Aorta (tissue), 5 donors: ENCODE measurements at places on chromosomes 13 and 19. TPM values are rescaled to one million over a fixed set of nuclear protein-coding genes. Genes with fewer than 3 reads are reported as not detected.

SOX1 gene
- total RNA-seq, result not detected

FLT1 gene
- 32.8 TPM for total RNA-seq

ATP8B3 gene
- total RNA-seq, result 4.7 TPM

SLC17A7 gene
- 4.7 TPM for total RNA-seq

PLIN4 gene
- total RNA-seq, result 7.4 TPM

CCDC70 gene
- total RNA-seq, result not detected

NUDT15 gene
- 6.6 TPM for total RNA-seq

PRDX2 gene
- total RNA-seq, result 90.5 TPM

SELENOW gene
- total RNA-seq, result 319 TPM

GRCh38 chr19:17893766-17894165 lies 22.0 kb downstream of the SLC5A5 start:
- H3K36me3 ChIP-seq, result no peaks in the 10 kb centered on the region
- H3K27ac ChIP-seq, result no peak overlapping the region
- no peaks in the 10 kb centered on the region for H3K27me3 ChIP-seq

DNA sequence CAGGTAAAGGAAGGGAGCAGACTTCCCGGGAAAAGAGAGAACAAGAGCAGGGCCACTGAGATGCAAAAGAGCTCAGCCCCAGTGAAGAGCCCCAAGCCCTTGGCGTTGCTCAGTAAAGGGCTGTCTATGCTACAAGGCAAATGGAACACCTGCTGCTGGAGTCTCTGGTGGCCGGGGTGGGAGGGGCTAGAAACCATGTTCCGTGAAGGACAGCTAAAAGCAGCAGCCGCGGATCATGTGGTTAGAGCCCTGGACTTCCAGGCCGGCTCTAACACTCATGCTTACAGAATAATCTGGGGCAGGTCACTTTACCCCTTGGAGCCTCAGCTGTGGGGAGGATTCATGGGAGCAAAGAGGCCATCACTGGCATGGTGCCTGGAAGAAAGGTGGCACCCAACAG lies 17.8 kb downstream of the POU2F2 start:
- H3K4me1 ChIP-seq, result no peaks in the 10 kb centered on the region
- no peak for DNase-seq
- H3K27me3 ChIP-seq, result no peaks in the 10 kb centered on the region

- no peaks in the 10 kb centered on the region for H3K36me3 ChIP-seq
- DNase-seq, result no peak
- H3K27me3 ChIP-seq, result no peaks in the 10 kb centered on the region
- H3K4me3 ChIP-seq, result no peak overlapping the region
These were observed 905.5 kb downstream of the UQCRFS1 start for GRCh38 chr19:28307487-28307886.

DNA sequence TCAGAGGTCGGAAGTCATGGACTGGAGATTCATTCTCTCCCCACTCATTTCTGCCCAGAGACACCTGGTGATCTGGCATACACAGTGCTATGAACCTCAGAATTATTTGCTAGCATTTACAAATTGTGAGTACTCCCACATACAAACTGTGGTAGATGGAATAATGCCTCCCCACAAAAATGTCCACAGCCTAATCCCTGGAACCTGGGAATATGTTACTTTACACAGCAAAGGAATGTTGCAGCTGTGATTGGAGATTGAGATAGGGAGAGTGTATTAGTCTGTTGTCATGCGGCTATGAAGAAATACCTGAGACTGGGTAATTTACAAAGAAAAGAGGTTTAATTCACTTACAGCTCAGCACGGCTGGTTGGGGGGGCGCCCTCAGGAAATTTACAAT lies 3.1 kb upstream of the UQCRFS1 start:
- H3K27me3 ChIP-seq, result no peaks in the 10 kb centered on the region
- DNase-seq, result no peak
- H3K4me3 ChIP-seq, result no peak overlapping the region

- peak; percentile 82 for DNase-seq
- no peak overlapping the region for H3K27ac ChIP-seq
- H3K4me1 ChIP-seq, result no peaks in the 10 kb centered on the region
- H3K36me3 ChIP-seq, result no peaks in the 10 kb centered on the region
These were observed 3.3 kb upstream of the ATP1A3 start for GRCh38 chr19:41997121-41997850.

DNA sequence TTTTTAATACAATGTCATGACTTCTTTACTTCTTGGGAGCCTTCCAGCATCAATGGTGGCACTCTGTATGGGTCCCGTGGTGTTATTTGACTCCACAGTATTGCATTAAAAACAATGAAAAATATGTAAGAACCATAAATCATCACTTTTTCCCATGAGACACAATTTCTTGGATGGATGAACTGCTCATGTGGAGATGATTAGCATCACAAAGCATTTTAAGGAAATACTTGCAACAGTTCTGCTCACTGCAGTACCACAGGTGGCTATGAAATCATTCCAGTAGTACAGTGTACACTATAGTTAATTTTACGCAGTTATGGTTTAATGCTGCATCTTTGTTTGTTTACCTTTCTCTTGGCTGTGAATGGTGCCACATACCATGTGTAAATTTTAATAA lies 37.2 kb upstream of the C1QTNF9B start:
- no peaks in the 10 kb centered on the region for H3K36me3 ChIP-seq
- DNase-seq, result no peak

- no peak overlapping the region for H3K4me3 ChIP-seq
- no peaks in the 10 kb centered on the region for H3K4me1 ChIP-seq
- no peak overlapping the region for H3K27ac ChIP-seq
- no peaks in the 10 kb centered on the region for H3K27me3 ChIP-seq
These were observed 157.9 kb downstream of the UQCRFS1 start for GRCh38 chr19:29054886-29055675.

- no peaks in the 10 kb centered on the region for H3K27me3 ChIP-seq
- H3K36me3 ChIP-seq, result no peaks in the 10 kb centered on the region
- H3K4me1 ChIP-seq, result no peaks in the 10 kb centered on the region
- no peak for DNase-seq
These were observed 180.8 kb downstream of the SPRY2 start for GRCh38 chr13:80160110-80160509.

GRCh38 chr13:113144255-113144629 lies 14.2 kb upstream of the PROZ start:
- H3K27ac ChIP-seq, result no peak overlapping the region
- no peak overlapping the region for H3K4me3 ChIP-seq
- no peaks in the 10 kb centered on the region for H3K27me3 ChIP-seq
- no peak for DNase-seq
- H3K36me3 ChIP-seq, result no peaks in the 10 kb centered on the region

GRCh38 chr19:39138221-39139211 lies 12.9 kb downstream of the PAK4 start:
- no peak overlapping the region for H3K27ac ChIP-seq
- H3K36me3 ChIP-seq, result no peaks in the 10 kb centered on the region
- DNase-seq, result no peak
- H3K27me3 ChIP-seq, result no peaks in the 10 kb centered on the region
- H3K4me1 ChIP-seq, result no peaks in the 10 kb centered on the region

DNA sequence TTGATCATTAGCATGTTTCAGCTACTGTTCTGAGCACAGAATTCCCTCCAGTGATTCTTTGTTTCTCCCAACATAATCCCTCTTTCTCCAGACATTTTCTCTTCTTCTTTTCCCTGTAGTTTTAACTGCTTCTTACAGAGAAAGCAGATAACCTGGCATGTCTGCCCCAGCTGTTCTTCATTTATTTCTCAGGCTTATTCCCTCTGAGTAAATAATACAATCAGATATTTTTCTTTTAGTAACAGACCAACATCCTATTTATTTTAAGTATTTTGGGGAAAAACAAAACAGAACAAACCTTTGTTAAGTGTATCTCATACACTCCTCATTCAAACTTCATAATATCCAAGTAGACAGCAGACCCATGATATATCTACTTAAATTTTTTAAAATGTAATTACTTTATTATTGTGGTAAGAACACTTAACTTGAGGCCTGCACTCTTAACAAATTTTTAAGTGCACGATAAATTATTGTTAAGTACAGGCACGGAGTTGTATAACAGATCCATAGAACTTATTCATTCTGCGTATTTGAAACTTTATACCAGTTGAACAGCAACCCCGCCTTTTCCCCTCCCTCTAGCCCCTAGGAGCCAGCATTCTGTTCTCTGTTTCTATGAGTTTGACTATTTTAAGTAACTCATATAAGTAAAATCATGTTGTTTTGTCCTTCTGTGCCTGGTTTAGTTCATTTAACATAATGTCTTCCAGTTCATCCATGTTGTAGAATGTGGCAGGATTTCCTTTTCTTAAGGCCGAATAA lies 540.0 kb downstream of the LMO7 start:
- H3K4me1 ChIP-seq, result no peaks in the 10 kb centered on the region
- no peak for DNase-seq
- no peak overlapping the region for H3K27ac ChIP-seq
- H3K4me3 ChIP-seq, result no peak overlapping the region

DNA sequence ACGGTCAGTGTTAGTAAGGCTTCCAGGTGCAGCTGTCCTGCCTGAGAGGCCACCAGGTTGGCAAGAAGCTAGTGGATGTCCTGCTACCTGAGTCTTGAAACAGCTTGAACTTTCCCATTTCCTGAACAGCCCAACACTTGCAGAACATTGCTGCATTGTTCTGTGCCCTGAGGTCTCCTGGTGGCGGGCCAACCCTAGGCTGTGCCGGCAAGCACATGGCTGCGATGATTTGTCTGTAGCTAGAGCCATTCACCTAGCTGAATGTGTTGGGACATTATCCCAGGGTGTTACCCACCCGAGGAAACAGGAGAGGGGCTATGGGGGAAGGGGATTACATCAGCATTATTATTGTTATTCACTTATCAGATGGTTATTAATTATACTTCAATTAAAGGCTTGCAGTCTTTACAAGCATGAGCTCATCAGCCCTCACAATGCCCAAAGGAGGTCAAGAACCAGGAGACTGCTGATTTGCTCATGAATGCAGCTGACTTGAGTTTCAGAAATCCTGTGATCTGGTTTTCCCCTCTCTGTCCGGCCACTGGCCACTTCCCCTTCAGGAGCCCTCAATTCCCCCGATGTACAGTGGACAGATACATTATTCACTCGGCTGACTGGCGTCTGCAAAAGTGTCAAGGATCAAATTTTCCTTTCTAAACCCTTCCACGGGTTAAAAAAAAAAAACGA lies 187.6 kb upstream of the TSC22D1 start:
- H3K4me1 ChIP-seq, result peaks cover 2% of the 10 kb centered on the region
- no peak overlapping the region for H3K4me3 ChIP-seq
- no peak overlapping the region for H3K27ac ChIP-seq
- H3K36me3 ChIP-seq, result no peaks in the 10 kb centered on the region
- no peak for DNase-seq

DNA sequence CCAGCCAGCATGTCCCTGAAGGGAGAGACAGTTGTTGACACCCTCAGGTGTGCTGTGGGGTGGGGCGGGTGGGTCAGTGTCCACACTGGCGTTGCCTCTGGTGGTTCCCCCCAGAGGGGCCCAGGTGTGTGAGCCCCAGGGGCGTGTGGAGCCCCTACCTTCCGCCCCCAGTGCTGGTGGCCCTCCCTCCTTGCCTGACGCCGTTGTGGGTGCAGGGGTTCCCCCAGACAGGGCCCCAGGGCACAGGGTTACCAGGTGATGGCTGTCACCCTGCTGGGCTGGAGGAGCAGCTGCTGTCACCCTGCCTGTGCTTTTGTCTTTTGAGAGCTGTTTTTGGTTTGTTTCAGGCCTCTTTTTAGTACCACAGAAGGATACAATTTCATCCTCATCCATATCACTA lies 27.2 kb downstream of the ATP4B start:
- peak; percentile 28 for DNase-seq
- H3K36me3 ChIP-seq, result no peaks in the 10 kb centered on the region
- H3K4me3 ChIP-seq, result no peak overlapping the region
- H3K4me1 ChIP-seq, result no peaks in the 10 kb centered on the region
- H3K27me3 ChIP-seq, result no peaks in the 10 kb centered on the region
- no peak overlapping the region for H3K27ac ChIP-seq

- H3K4me1 ChIP-seq, result no peaks in the 10 kb centered on the region
- H3K27me3 ChIP-seq, result no peaks in the 10 kb centered on the region
- H3K36me3 ChIP-seq, result no peaks in the 10 kb centered on the region
- H3K27ac ChIP-seq, result no peak overlapping the region
- H3K4me3 ChIP-seq, result no peak overlapping the region
- peak; percentile 59 for DNase-seq
These were observed 1.3 kb upstream of the CEACAM3 start for GRCh38 chr19:41795031-41795461.

GRCh38 chr19:55258476-55258827 lies 365 bp downstream of the PPP6R1 start:
- no peaks in the 10 kb centered on the region for H3K36me3 ChIP-seq
- H3K4me1 ChIP-seq, result no peaks in the 10 kb centered on the region
- peak; percentile 83 for DNase-seq
- no peaks in the 10 kb centered on the region for H3K27me3 ChIP-seq
- peak overlapping the region; percentile 88 for H3K4me3 ChIP-seq

GRCh38 chr13:97261254-97262005 lies 39.3 kb downstream of the MBNL2 start:
- H3K27ac ChIP-seq, result peak overlapping the region; percentile 17
- DNase-seq, result no peak
- no peak overlapping the region for H3K4me3 ChIP-seq
- H3K27me3 ChIP-seq, result no peaks in the 10 kb centered on the region
- peaks cover 18% of the 10 kb centered on the region for H3K4me1 ChIP-seq
- no peaks in the 10 kb centered on the region for H3K36me3 ChIP-seq

GRCh38 chr13:37869506-37869755 lies 141 bp downstream of the TRPC4 start:
- no peaks in the 10 kb centered on the region for H3K27me3 ChIP-seq
- no peaks in the 10 kb centered on the region for H3K36me3 ChIP-seq
- H3K4me3 ChIP-seq, result peak overlapping the region; percentile 27
- DNase-seq, result no peak
- H3K4me1 ChIP-seq, result peaks cover 2% of the 10 kb centered on the region

GRCh38 chr19:33630880-33631608 lies 9.3 kb downstream of the CHST8 start:
- peak; percentile 40 for DNase-seq
- no peaks in the 10 kb centered on the region for H3K4me1 ChIP-seq
- H3K36me3 ChIP-seq, result no peaks in the 10 kb centered on the region
- H3K27ac ChIP-seq, result no peak overlapping the region
- no peaks in the 10 kb centered on the region for H3K27me3 ChIP-seq
- H3K4me3 ChIP-seq, result no peak overlapping the region

DNA sequence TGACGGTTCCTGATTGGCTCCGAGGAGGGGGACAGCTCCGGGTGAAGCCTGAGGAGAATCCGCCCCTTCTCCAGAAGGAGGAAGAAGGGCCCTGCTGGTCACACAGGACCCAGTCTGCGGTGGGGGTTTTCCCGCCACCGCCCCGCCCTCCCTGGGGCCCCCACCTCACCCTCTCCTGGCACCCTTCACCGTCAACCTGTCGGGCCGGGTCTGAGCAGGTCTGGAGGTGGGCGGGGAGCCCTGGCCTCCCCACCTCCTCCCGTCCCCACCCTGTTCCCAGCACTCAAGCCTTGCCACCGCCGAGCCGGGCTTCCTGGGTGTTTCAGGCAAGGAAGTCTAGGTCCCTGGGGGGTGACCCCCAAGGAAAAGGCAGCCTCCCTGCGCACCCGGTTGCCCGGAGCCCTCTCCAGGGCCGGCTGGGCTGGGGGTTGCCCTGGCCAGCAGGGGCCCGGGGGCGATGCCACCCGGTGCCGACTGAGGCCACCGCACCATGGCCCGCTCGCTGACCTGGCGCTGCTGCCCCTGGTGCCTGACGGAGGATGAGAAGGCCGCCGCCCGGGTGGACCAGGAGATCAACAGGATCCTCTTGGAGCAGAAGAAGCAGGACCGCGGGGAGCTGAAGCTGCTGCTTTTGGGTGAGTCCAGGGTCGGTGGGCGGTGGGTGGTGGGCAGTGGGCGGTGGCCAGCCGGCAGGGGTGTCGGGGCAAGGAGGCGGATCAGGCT lies at the start of gene GNA15:
GNA15 (plus strand) TSS at position 73 of the 723 bp plus-strand sequence; CDS start at position 491, 418 bp downstream.
- H3K36me3 ChIP-seq, result no peaks in the 10 kb centered on the region
- H3K4me3 ChIP-seq, result no peak within 1 kb of the TSS
- H3K4me1 ChIP-seq, result no peaks in the 10 kb centered on the region
- peak; percentile 68 for DNase-seq
- H3K27ac ChIP-seq, result no peak within 1 kb of the TSS

GRCh38 chr13:20231839-20232555 lies at the start of gene GJB6:
Gene GJB6, minus strand, starts transcription at chr13:20232319. Its CDS starts 8,839 bp downstream, at chr13:20223480.
- H3K4me1 ChIP-seq, result no peaks in the 10 kb centered on the region
- DNase-seq, result no peak
- no peaks in the 10 kb centered on the region for H3K27me3 ChIP-seq
